Hepatocyte (in vitro differentiated cells): ENCODE measurements at places on chromosomes 16 and 17. TPM values are rescaled to one million over a fixed set of nuclear protein-coding genes. Genes with fewer than 3 reads are reported as not detected.

DNA sequence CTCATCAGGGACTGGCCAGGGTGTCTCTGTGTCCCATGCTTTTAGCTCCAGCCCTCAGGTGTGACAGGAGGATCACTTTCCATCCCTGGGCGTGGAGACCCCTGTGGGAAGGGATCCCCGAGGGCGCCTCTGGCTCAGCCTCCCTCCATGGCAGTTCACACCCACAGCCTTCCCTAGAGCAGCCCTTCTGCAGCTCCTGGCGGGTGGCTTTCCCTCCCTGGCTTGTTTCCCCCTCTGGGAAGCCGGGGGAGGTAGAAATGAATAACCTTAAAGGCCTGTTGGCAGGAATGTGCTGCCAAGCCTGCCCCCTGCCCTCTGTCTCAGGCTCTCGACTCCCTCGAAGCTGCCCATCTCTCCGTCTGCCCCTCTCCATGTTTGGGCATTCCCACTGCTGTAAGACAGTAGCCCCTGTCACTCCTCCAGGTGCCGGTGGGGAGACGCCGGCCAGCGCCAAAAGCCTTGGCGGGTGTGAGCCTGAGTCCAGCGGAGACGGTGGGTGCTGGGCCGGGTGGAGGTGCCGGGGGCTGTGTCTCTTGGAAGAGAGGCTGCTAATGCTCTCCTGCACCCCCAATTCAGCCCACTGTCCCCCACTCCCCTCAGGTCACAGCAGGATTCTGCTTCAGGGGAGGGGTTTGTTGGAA lies 2.1 kb upstream of the ATP2A1 start:
- no peak for DNase-seq

GRCh38 chr16:77414752-77415231 lies 20.0 kb downstream of the ADAMTS18 start:
- no peak for DNase-seq

- no peak for DNase-seq
Observed at GRCh38 chr16:11165349-11165748, 90.7 kb downstream of the SOCS1 start.

GRCh38 chr16:50173316-50173715 lies 20.2 kb downstream of the TENT4B start:
- no peak for DNase-seq

GRCh38 chr17:9703781-9704082 lies 58.4 kb downstream of the USP43 start:
- DNase-seq: no peak

GRCh38 chr16:81168406-81168805 lies 70.1 kb upstream of the BCO1 start:
- no peak for DNase-seq

- DNase-seq: no peak
Observed at GRCh38 chr17:42918902-42919521, 18.4 kb downstream of the G6PC1 start.

DNA sequence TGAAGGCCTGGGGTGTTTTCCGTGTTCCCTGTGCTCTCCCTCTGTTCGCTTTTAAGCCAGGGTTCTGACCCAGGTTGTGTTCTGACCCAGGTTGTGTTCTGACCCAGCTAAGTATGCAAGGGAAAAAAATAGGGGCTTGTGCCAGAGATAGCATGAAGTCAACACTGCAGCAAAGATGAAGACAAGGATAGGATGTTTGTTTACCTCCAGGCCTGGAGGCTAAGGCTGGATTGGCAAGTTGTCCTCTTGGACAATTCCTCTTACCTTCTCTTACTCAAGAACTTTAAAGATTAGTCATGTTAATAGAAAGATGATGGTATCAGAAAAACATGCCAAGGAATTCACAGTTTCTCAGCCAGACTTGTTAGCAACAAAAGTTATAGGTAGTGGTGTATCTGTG lies 19.4 kb downstream of the LYRM9 start:
- DNase-seq: no peak

The EFNB3 gene
- total RNA-seq: 7.4 and 8.6 TPM in 2 replicates

The CFAP97D1 gene
- total RNA-seq: 0.10 TPM in 1 of 2 replicates, not detected in the other

The RHBDF1 gene
- 21.8 and 41.5 TPM in 2 replicates for total RNA-seq

The CCDC78 gene
- total RNA-seq: 2.2 and 3.4 TPM in 2 replicates

The CCL14 gene
- 0.27 and 1.5 TPM in 2 replicates for total RNA-seq
